ENCODE measurements at places on chromosomes 12 and 14.

- no peak for DNase-seq
Observed at GRCh38 chr12:85301051-85301450, 21.0 kb downstream of the ALX1 start.

DNA sequence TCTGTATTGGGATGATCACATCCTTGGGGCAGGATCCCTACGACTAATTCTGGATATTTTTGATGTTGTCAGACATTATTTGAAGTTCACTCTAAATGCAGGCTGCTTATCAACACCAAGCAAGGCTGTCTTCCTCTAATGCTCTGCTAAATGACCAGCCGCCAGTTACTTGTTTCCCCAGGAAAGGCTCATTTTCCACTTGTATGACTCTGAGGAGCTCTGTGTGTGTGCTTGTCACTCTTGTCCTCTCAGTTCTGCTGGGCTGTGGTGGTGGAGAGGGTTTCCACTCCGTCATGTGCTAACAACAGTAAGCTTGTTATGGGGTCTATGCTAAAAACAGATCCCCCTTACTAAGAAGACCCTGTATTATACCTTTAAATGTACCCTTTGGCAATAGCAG is 42.1 kb downstream of the ATL1 start:
- DNase-seq: no peak

DNA sequence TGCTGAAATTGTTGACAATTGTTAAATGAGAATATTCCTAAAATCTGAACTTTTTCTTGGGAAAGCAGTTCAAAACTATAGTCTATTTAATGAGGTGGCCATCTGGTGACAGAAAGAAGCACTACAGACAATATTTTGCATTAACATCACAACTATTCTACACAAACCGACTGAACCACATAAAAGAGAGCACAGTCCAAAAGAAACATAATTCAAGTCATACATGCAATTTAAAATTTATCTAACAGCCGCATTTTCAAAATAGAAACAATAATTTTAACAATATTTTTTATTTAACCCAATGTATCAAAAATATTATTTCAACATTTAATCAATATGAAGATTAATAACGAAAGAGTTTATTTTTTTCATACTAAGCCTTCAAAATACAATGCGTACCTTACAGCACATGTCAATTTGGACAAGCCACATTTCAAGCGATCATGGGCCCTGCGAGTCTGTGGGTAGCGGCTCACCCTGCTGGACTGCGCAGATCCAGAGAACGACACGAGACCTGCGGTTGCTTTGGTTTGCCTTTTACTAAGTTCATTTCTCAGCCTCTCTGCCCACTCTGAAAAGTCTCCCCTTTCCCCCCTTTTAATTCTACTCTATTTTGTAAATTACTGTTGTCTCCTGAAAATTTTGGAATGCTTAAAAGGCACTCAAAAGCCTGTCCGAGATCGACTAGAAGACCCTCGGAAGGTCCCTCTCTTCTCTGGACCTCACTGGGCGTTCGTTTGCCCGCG is 947 bp upstream of the LRRC9 start:
- DNase-seq: no peak

DNA sequence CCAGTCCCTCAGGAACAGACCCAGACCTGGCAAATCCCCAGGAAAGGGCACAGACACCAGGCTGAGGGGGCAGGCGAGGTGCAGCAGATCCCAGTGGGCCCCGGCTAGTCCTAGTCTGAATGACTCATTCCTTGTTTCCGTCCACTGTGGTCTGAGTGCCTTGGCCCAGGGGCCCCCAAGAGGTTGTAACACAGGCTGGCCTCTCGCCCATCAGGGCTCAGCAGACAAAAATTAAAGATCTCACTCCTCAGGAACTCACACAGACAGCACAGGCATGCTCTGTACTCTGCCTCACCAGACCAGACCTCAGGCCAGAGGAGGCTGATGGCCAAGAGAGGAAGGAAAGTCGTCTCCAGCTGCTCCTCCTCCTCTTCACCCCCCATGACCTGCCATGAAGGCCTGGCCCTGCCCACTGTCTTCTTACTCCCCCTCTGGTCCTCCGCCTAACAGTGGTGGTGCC is 7.7 kb upstream of the LTBP2 start:
- no peak for DNase-seq

- no peak for DNase-seq
Observed at GRCh38 chr12:116136340-116136739, 141.2 kb downstream of the MED13L start.

- DNase-seq: no peak
Observed at GRCh38 chr12:49979791-49980190, 7.0 kb downstream of the AQP6 start.

DNA sequence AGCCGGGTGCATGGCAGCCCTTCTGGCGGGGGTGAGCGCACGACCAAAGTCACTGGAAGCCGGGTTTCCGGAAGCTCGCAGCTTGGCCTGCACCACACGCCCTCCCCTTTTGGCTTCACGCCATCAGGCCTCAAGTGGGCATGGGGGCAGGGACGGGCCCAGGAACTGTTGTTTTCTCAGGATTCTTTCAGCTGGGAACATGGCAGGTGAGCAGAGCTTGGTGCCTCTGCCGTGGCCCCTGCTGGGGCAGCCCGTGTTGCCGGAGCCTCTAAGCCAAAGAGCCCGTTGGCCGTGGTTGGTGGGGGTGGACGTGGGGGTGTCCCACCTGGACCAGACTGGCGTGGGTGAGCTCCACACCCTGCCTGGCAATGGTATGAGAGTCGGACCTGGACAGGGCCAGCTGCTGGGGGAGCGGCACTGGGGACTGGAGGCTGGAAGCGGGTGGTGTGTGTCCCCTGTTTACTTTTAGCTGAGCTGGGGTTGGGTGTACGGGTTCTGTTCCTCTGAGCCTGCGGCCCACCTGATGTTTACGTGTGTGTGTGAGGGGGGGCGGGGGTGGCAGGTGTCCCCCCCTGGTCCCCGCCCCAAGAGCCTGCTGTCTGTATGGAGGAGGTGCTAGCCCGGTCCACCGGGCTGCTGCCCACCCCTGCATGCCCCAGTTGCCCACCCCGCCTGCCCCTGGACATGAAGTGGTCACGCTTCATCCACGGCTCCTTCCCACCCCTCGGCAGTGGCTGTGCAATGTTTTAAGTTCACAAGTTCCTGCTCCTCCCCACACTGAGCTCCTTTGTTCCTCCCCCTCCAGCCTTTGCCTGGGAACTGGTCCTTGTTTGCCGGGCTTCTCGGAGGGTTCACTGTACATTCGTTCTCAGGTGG is 28.7 kb upstream of the PLD4 start:
- DNase-seq: no peak

GRCh38 chr12:93266-94005 is 26.9 kb downstream of the IQSEC3 start:
- no peak for DNase-seq

DNA sequence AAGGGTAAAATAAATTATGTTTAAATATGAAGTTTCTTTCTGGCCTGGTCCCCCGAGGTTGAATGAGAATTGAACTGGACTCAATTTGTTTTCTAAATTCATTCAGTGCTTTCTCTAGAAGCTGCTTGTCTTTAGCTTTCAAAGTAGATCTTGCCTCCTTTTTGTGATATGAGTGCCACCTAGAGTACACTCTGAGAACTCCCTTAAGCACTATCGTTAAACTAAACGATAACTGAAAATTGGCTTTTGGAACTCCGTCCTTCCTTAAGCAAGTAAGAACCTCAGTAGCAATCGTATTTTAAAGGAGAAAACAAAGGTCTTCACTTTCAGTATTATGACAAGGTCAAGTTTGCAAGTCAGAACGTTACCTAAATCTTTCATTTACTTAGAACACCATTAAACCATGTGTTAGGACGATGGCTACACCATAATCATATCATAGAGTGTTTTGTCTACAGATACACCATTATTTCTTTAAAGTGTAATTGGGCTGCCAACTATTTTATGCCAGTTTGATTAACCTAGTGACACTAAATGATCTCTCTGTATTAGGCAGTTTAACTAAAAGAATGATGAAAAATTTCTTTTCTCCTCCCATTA is 364.8 kb downstream of the SNAPC1 start:
- no peak for DNase-seq

DNA sequence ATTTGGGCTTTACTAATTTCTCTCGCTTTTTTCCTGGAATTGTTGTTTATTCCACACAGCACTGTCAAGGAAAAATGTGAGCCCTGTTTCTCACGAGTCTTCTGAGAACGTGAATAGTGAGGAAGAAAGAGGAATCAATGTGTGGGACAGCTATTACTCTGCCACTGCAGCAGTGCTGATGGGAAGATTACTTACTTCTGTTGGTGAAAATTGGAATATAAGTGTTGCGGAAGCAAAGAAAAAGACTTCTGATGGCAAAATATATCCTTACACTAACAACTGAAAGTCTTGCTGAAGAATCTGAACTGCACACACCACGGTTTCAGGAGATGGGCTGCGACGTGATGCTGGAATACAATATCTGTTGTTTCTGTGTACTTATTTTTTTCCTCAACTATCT is 884.2 kb downstream of the AACS start:
- DNase-seq: no peak

GRCh38 chr12:7716381-7716780 is 5.1 kb downstream of the DPPA3 start:
- no peak for DNase-seq

DNA sequence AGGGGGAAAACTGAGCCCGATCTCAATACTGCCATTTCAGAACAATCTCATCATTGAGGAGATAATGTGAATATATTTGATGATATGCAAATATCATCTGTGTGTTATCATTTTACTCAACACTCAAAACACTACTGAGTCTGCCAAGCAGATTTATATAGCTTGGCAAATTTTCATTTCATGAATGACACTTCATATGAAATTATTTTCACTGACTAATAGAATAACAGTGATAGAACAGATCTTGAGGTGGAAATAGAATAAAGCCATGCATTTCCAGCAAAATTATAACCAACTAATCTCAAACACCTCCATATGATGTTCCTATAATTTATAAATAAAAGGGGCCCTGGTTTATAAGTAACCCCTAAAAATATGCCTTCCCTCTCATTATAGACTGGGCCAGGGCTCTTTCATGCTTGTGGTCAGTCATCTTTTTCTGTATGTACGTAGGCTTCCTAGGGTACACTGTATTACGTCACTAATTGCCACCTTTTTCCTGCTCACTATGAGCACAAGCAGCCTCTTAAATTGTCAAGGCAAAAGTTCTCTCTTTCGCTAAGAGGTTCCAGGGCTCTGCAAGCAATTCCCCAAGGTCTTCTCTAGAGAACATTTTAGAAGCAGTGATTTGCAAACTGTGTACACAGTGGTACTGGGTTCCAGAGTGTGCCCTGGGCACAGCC is 197.1 kb upstream of the FOXN3 start:
- no peak for DNase-seq

GRCh38 chr14:75441728-75442127 is 13.9 kb downstream of the JDP2 start:
- no peak for DNase-seq

DNA sequence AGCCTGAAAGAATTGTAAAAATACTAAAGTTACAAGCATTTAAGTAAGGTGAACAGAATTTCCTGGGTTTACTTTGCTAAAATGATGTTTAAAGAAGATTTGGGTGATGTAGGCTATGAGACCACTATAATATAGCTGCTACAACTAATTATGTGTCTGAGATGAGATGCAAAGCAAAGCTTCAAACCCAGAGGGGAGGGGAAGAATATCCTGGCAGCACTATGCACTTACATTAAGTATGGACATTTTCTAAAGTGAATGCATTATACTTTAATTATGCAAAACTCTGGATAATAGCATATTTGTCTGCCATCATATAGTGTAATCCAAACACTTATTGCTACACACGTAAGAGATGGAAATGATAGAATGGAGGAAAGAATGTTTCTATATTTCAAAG is 1003.7 kb downstream of the GALC start:
- no peak for DNase-seq

DNA sequence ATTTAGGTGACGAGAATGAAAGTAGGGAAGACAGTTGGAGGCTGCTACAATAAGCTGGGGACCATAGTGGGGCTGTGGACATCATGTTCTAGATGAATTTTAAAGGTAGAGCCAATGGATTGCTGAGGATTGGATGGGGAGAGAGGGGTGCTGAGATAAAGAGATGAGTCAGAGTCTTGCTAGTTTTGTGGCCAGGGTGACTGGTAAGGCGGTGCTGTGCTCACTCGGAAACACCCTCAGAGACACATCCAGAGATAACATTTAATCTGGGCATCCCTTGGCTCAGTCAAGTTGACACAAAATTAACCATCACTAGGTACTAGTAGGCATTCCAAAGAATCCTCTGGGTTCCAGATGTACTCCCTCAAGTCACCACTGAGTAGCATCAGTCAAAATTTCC is 170.7 kb downstream of the ADCK1 start:
- no peak for DNase-seq

- no peak for DNase-seq
Observed at GRCh38 chr12:104340925-104341611, 37.5 kb downstream of the EID3 start.

GRCh38 chr14:91255026-91255695 is 10.7 kb upstream of the GPR68 start:
- DNase-seq: no peak

DNA sequence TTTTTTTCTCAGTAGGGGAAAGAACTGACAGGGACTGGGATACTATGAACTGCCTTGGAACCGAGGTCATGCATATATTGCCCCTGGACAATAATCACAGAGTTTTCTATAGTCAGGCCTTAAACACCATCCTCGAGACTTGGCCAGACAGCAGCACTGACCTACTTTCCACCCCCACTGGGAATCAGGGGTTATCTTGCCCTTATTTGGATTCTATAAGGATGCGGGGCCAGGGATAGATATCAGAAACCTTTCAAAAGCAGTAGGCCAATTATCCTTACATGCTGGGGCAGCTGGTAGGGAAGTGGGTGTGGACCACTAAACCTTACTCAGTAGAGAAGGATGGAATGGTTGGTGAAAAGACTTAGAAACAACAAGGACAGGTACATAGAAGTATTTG is 2.0 kb downstream of the ZNF219 start:
- no peak for DNase-seq

DNA sequence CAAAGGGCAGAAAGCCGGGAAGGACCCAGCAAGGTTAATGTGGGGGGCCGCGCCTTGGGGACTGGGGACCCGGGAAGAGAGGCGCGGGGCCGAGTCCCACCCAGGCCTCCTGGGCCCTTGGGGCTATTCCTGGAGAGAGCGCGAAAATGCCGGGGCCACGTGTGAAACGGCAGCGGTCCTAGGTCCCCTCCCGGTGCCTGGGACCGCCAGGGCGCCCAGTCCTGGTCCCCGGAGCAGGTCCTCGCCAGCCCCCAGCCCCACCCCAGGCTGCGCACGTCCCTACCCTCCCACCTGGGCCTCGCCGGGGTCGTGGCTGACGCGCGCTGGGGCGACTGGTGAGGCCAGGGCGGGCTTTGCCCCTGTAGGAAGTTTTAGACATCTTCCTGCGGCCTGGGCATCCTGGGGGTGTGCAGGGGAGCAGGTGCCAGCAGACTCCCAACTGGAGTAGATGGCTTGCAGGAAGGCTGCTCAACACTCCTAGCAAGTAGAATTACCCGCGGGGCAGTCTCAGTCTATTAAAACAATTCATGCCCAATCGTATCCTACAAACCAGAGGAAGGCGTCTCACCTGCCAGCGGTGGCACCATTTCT is 708 bp downstream of the FAR2 start:
- no peak for DNase-seq

- DNase-seq: no peak
Observed at GRCh38 chr12:43973385-43973784, 137.5 kb downstream of the TMEM117 start.
